ENCODE measurements at places on chromosomes 4 and X.

GRCh38 chr4:10090467-10091250 lies 25.9 kb downstream of the WDR1 start:
- no peak for DNase-seq

DNA sequence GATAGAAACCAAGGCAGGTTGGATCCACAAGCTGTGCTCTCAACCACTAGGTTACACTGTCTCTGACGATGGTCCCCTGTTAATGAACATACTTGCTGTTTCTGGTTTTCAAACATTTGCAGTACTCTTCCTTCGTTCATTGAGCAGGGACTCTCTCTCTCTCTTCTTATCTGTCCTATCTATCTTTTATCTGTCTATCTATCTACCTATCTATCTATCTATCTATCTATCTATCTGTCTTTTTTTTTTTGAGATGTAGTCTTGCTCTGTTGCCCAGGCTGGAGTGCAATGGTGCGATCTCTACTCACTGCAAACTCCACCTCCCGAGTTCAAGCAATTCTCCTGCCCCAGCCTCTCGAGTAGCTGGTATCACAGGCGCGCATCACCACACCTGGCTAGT lies 9.4 kb upstream of the CT47C1 start:
- no peak for DNase-seq

GRCh38 chr4:40739347-40739746 lies 10.4 kb upstream of the NSUN7 start:
- DNase-seq = no peak

DNA sequence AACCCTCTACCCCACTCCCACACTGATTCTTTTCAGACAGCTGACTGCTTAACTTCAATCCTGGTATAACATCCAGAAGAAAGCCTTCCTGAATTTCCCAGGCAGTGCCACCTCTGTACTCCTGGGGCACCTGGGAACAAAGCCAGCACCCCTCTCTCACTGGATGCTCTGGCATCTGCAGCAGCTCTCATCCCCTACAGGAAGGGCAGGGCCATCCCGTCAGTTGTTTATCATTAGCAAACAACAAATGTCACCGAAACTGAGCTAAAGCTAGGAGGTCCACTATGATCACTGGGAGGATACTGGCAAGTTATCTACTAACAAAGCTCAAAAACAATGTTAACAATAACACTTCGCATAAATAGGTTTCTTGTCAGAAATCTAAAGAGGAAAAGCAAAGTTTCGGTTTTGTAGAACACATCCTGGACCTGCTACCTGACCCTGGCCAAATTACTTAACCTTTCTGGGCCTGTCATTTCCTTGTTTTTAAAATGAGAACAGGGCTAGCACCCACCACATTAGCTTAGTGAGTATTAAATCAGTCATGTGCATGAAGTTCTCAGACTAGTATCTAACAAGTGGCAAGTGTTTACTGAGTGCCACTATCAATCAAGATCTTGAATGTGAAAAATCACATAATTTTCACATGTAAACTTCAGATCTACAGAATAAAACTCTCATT lies 86.6 kb downstream of the NR3C2 start:
- no peak for DNase-seq

DNA sequence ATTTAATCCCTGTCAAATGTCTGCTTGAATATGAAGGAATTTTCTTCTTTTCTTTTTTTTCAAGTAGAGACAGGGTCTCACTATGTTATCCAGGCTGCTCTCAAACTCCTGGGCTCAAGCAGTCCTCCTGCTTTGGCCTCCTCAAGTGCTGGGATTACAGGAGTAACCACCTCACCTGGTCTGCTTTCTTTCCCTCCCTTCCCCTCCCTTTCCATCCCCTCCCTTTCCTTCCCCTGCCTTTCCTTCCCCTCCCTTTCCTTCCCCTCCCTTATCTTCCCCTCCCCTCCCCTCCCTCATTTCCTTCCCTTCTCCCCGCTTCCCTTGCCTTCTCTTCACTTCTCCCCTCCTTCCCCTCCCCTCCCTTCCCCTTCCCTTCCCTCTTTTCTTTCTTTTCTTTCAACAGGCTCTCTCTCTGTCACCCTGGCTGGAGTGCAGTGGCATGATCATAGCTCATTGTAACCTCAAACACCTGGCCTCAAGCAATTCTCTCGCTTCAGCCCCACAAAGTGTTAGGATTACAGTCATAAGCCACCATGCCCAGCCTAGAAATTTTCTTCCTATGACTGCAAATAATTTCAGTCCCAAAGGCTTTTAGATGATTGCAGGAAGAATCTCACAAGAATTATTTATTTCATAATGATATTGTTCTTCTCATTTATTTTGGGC lies 168.9 kb downstream of the AASDH start:
- DNase-seq = no peak

DNA sequence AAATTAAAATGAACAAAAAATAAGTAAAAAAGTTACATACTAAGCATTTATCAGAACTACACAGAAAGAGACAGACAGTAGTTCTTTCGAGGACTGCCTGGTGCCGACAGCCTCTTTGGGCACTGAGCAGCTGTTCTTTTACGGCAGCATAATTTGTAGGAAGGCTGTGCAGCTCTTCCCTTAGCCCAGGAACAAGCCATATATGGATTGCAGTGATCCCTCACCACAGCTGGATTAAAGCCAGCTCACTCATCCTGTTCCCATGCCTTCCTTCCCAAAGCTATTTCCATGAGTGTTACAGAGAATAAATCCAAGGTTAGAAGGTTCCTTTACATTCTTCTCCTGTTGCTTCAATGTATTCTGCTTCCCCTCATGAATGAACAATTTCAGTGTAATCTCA lies 71.7 kb downstream of the DDX60L start:
- peak; percentile 98 for DNase-seq

- DNase-seq = no peak
Observed at GRCh38 chr4:47752214-47752613, 85.7 kb downstream of the CORIN start.

- no peak for DNase-seq
Observed at GRCh38 chrX:32421266-32421665, 790.1 kb downstream of the DMD start.

DNA sequence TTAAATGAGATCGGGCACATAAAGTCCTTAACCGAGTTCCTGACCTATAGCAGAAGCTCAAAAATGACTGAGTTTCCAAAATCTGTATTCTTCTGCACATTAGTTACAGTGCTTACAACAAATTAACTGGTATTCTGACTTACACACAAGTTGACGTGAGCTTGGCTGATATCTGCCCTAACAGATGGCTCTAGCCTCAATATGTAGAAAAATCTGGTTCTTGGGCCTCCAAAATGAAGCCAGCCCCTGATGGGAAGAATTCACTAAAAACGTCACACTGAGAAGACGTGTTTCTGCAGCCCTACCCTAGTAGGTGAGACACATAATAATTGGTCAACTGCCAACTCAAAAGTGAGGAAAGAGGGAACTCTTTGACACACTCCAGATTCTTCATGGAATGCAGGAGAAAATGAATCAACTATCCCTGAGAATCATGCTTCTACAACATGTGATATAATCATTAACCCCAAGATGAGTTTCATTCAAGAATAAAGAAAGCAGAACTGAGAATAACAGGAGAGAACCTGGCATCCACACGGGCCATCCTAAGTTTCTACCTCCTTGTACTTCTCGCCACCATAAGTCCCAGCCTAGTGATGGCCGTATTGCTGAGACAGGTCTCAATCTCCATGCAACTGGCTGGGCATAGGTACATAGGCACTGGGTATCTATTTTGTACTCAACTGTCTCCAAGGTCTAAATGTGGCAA lies 8.2 kb downstream of the STX18 start:
- no peak for DNase-seq

Data from EH (cell line).